ENCODE measurements at places on chromosomes 5 and 9.

DNA sequence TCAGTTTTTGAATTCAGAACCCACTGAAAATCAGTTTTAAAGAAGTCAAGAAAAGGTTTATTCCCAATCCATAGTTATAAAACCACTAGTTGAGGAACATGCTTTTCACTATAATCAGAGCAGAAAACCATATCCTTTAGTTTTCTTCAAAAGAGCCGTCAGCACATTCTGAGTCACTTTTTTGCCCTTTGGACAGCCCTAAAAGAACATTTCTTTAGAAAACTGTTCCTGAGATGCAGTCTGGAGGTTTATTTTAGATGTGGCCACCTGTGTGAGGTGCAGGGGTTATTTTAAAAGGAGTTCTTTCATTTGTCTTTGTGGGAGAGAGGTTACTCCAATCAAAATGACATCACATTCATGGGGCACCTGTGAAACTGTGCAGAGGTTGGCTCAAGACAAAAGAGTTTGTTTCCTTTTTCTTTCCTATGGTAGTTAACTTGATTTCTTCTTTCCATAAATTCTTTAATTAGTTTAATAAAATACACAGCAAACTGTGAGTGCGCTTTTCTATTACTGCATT is 221.6 kb upstream of the RPS23 start:
- no peak for DNase-seq

GRCh38 chr9:97038611-97039513 is at the start of gene CTSV:
Gene CTSV (minus strand): TSS chr9:97039142. CDS start chr9:97038043, 1,099 bp downstream.
- DNase-seq: peak; percentile 88

DNA sequence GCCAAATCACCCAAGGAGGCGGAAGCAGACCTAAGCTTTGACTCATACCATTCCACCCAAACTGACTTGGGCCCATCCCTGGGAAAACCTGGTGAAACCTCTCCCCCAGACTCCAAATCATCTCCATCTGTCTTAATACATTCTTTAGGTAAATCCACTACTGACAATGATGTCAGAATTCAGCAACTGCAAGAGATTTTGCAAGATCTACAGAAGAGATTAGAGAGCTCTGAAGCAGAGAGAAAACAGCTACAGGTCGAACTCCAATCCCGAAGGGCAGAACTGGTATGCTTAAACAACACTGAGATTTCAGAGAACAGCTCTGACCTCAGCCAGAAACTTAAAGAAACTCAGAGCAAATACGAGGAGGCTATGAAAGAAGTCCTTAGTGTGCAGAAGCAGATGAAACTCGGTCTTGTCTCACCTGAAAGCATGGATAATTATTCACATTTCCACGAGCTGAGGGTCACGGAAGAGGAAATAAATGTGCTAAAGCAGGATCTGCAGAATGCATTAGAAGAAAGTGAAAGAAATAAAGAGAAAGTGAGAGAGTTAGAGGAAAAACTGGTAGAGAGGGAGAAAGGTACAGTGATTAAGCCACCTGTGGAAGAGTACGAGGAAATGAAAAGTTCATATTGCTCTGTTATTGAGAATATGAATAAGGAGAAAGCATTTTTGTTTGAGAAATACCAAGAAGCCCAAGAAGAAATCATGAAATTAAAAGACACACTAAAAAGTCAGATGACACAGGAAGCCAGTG is 15.8 kb upstream of the TTC23L start:
- no peak for DNase-seq

DNA sequence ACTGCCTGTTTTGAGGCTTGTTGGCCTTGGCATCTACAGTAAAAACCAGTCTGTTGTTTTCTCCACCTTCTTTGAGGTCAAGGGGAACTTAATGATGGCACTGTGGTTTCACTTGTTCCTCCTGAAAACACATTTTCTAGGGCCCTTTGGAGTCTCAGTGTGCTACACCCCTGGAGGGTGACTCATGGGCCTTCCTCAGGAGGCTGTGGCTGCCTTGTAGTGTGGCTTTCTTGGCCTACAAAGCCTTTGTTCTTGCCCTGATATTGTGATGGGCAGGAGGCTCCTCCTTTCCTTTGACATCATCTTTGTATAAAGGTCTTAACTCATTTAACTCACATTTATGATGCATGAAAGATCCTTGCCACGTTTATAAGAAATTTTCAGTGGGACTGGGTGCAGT is 56.3 kb upstream of the GPBP1 start:
- no peak for DNase-seq

- no peak for DNase-seq
Observed at GRCh38 chr9:28051559-28052503, 478.6 kb upstream of the C9orf72 start.

DNA sequence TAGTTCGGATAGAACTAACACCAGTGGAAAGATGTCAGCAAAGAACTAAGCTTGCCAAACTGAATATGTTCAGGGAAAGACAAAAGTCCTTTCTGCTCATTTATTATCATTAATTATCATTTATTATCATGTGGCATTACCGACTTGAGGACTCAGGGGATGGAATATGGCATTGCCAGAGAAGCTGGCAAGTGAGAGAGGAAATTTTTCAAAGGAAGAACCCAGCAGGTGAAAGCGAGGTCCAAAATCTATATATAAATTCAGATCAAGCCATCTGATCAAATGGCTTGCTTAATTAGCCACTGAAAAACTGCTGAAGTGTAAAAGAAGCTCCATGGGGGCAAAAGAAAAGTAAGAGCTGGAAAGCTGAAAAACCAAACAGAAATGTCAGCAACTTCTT is 1049.6 kb upstream of the SEMA6A start:
- DNase-seq: no peak

GRCh38 chr9:30039712-30040111 is 2344.7 kb upstream of the ACO1 start:
- no peak for DNase-seq

- DNase-seq: no peak
Observed at GRCh38 chr5:146883511-146883910, 5.0 kb upstream of the PPP2R2B start.

GRCh38 chr9:137645211-137645610 is 26.4 kb downstream of the EHMT1 start:
- no peak for DNase-seq
